Muscle of arm (tissue), 14 donors: ENCODE measurements at places on chromosomes 6 and 20. TPM values are rescaled to one million over a fixed set of nuclear protein-coding genes. Genes with fewer than 3 reads are reported as not detected.

GRCh38 chr6:137883400-137884148 is 16.5 kb downstream of the TNFAIP3 start:
- no peak for DNase-seq

GRCh38 chr6:62035952-62036351 is 250.1 kb downstream of the KHDRBS2 start:
- DNase-seq, result no peak

- DNase-seq, result peak; percentile 84
Observed at GRCh38 chr20:19275630-19276071, 63.2 kb downstream of the SLC24A3 start.

DNA sequence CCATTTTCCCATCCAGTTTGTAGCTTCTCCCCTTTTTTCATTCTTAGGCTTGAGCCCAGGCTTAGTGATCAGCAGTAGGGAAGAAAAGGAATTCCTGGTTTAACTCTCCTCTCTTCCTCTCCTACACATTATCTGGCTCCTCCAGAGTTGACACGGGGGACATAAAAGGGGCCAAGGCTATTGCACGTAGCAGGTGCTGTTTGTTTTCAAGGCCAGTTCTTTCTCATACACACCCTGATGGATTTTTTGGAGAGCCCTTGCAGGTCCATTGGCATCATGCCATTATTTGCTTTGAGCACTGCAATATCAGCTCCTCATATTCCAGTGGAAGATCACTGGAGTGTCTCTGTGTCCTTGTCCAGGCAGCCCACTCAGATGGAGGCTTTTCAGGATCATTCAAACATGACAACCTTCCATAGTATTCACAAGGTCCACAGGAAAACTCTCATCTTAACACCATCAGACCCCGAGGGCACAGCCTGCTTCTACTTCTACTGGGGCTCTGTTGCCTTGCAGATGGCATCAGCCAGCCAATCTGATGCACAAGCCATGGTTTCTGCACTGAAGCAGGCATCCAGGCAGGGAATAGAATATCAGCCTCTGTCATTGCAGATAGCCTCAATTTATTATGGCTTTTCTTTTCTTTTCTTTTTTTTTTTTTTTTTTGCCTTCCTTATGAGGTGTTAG is 18.8 kb downstream of the PLCB4 start:
- no peak for DNase-seq

DNA sequence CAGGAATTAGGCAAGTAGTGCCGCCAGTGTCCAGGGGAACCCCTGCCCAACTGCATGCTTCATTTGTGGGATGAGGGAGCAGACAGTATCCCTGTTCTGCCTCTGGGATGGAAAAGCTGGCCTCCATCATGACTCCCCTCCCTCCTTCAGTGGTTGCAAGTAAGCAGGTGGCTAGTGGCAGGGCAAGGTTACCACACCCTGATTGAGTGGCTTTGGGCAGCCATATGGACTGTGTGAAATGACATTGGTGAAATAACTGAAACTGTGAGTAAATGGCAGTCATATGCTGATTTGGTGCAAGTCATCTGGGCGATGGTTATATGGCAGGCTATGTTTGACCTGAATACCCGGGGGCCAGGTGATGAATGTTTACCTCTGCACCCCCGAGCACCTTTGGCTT is 33.0 kb downstream of the HDDC2 start:
- no peak for DNase-seq

DNA sequence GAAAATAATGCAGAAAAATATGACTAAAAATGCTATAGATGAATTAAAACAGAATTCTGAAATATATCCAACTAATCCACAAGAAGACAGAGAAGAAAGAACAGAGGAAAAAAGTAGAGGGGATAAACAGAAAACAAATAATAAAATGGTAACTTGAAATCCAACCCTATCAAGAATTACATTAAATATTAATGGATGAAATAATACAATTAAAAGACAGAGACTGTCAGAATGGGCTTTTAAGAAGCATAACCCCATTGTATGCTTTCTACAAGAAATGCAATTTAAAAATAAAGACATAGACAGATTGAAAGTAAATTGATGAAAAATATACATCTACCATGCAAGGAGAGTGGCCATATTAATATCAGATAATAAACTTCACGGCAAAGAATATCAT is 15.4 kb downstream of the NHLRC1 start:
- DNase-seq, result no peak

DNA sequence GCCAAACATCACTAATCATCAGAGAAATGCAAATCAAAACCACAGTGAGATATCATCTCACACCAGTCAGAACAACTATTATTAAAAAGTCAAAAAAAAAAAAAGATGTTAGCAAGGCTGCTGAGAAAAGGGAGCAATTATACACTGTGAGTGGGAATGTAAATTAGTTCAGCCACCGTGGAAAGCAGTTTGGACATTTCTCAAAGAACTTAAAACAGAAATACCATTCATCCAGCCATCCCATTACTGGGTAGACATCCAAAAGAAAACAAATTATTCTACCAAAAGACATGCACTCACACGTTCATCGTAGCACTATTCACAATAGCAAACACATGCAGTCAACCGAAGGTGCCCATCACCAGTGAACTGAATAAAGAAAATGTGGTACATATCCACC is 213.9 kb downstream of the TTLL2 start:
- no peak for DNase-seq

PI16 gene
- 5.1 TPM for polyA plus RNA-seq

ZFP57 gene
- 3.9 TPM for polyA plus RNA-seq

- no peak for DNase-seq
Observed at GRCh38 chr20:16423311-16424212, 149.7 kb downstream of the KIF16B start.
